Epithelial cell of esophagus (primary cell): ENCODE measurements at places on chromosomes 7 and 10.
A peak's percentile ranks its signal among the peaks of the same experiment; 100 is the strongest.

- DNase-seq: no peak
These were observed 336.6 kb downstream of the HGF start for GRCh38 chr7:81433206-81433605.

DNA sequence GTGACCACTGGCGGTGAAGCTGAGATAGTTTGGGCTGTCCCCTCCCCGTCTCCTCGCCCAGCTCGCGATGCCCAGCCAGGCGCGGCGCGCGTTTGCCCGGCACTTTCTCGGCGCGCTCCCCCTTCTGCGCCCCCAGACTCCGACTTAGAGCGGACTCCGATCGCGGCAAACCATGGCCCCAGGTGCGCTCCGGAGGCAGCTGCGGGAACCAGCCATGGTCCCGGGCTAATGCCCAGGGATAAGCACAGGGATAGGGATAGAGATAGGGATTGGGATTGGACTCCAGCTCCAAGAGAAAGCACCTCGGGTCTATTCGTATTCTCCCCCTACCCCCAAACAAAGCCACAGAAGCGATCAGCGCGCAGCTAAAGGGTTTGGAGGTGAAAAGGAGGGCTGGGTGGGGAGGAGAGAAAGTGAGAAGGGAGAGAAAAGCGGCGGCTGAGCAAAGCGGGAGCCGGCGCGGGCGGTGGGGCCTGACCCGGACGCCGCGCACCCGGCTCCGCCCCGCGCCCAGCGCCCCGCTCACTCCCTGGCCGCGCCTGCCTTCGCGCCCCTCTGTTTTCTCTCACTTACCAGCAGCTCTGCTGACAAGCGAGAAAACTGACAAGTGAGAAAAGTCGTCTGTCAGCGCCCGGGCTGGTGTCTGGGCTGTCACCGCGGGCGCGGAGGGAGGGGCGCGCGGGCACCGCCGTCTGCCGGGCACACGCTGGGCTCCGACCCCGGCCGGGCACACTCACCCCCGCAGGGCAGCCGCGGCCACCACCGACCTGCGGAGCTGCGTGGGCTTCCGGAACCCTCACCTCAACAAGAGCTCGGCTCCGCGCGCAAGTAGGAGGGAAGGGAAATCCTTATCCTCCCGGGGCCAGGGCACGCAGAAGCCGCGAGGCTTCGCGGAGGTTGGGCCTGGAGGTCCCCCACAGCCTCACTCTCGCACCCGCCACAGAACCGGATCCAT is at the start of gene PDE1C:
TSS of gene PDE1C (minus strand) at position 2 of the 955 bp plus-strand sequence.
- DNase-seq: no peak

GRCh38 chr7:10268034-10268433 is 705.6 kb upstream of the PHF14 start:
- no peak for DNase-seq

DNA sequence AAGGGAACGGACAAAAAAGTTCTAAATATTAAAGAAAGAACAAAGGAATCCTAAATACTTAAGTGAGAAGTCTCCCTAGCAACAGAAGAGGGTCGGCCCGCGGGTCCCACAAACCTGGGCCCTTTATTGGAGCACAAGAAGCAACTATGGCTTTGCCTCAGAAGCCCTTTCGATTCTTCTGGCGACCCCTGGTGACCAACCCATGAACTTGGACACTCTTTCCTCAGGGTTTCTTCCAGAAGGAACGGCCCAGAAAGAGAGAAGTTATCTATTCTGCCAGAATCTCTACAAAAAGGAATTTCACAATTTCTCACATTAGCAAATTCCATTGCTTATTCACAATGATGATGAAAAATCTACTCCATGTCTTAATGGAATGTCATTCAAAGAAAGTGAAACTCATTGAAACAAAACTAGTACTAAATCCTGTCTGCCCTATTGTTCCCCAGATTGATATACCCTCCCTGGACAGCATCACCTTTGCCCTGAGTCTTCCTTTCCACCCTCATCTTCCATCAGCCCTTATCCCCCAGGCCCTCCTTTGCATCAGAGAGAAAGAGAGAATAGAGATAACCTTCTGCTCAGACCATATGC is 43.7 kb downstream of the CPVL start:
- DNase-seq: peak; percentile 57

GRCh38 chr7:94426980-94427875 is 32.5 kb downstream of the COL1A2 start:
- DNase-seq: no peak

- no peak for DNase-seq
These were observed 1.6 kb downstream of the SAMD9L start for GRCh38 chr7:93146472-93147141.

GRCh38 chr7:137482466-137482865 is 138.9 kb upstream of the PTN start:
- DNase-seq: no peak

DNA sequence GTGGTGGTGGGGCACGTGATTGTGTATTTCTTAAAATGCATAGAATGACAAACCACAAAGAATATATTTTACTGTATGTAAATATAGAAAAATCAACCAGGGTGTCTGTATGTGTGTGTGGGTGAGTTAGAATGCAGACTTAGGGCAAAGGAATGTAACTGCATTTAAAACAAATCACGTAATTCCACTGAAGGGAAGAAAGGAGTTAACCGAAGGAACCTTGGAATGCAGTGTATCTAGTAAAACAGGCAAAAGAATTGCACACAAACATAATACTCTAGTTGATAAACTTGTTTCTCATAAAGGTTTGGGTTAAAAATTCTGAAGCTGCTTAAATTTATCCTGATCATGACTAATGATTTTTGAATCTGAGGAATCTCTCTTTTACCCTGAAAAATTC is 134.9 kb downstream of the ADRA2A start:
- peak; percentile 60 for DNase-seq

- DNase-seq: no peak
These were observed 61.7 kb upstream of the TARP start for GRCh38 chr7:38335128-38335491.

DNA sequence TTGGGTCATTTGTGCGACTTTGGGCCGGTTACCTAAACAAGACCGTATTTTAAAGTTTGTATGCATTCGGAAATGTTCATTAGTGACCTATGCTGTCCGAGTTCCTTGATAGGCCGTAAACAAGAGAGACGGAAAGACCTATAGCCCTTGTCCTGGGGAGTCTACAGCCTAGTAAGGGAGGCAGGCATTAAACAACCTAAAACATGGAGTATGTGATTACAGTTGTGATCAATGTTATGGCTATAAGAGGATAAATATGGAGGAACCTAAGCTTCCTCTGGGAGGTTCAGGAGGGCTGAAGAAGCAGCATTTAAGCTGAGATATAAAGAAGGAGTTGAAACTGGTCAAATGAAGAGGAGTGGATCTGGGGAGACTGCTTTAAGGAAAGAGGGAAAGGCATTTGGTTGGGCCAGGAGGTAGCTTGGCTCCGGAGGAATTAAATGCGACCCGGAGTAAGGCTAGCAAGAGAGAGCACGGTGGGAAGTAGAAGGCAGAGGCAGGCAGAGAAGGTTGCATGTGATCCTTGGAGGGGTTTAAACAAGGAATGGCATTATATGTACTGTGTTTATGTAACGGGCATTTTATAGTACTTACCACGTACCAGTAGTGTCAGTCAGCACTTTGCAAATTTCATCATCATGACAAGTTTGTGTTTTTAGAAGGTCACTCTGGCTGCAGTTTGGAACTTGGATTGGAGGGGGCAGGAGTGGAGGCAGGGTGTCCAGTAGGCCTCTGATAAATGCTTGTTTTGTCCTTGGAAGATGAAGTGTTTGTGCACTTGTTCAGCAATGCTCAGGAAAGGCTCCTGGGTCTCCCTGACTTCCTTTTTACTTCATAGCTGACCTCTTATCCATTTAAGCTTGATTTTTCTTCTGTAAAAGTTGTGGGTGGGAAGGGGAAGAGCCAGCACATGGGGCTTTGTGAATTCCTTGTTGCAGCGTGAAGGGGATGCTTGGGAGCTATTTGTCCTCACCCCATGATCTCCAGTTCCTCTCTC is 1.0 kb upstream of the AVPI1 start:
- peak; percentile 58 for DNase-seq

- peak; percentile 13 for DNase-seq
These were observed 58.7 kb upstream of the VSTM2A start for GRCh38 chr7:54483523-54483922.

DNA sequence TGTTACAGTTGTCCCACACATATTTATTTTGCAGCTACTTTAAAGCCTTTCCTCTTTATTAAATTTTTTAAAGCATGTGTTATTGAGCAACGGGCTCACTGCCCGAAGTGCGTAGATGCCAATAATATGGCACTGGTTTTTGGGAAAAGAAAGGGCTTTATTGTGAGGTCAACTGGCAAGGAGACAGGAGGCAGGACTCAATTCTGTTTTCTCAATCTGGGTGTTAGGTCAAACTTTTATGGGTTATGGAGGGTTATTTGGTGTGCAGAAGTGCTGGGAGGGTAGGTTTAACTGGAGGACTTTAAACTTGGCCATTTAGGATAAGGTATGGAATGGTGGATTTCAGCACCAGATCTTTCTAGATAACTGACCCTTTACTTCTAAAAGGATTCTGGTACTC is 183.6 kb downstream of the LRRC4 start:
- no peak for DNase-seq

- no peak for DNase-seq
These were observed 756.6 kb upstream of the C7orf33 start for GRCh38 chr7:147833970-147834369.

- peak; percentile 39 for DNase-seq
These were observed 1.5 kb downstream of the KMT2E start for GRCh38 chr7:105015390-105015965.

DNA sequence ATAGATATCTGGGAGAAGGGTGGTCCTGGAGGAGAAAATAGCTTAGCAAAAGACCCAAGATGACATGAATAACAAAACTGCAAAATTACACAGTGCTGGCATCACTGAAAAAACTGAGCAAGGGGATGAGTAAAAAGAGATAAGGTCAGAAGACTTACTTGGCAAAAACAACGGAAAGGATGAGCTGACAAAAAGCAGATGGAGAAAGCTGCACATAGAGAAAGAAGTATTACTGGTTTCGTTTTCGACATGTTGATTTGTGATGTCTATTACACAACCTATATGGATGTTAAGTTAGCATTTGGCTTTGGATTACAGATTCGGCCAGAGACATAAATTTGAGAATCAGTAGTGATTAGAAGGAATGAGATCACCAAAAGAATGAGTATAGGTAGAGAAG is 132.1 kb downstream of the MACC1 start:
- no peak for DNase-seq

- DNase-seq: no peak
These were observed 9.1 kb downstream of the COMTD1 start for GRCh38 chr10:75226656-75227055.

GRCh38 chr7:39280337-39280736 is 285.9 kb upstream of the YAE1 start:
- no peak for DNase-seq

DNA sequence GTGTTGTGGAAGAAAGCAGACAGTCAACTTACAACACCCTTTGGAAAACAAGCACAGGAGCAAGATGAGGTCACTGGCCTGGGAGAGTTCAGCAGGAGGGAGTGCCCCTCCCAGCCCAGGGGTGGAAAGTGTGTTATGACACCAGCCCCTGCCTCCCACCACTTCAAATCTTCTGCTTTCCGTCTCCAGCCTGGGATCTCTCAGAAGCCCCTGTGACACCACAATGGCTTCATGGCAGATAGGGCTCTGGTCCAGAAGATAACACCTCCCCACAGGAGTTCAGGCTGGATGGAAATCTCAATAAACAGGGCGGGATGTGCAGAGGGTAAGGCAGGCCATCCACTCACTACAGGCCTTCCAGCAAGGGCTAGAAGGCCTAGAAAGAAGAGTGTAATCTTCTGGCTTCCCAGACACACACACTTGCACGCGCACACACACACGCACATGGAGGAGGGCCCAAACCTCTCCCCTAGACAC is 48.7 kb upstream of the ZMIZ1 start:
- DNase-seq: no peak

GRCh38 chr7:108331971-108332370 is 124.3 kb downstream of the NRCAM start:
- no peak for DNase-seq

DNA sequence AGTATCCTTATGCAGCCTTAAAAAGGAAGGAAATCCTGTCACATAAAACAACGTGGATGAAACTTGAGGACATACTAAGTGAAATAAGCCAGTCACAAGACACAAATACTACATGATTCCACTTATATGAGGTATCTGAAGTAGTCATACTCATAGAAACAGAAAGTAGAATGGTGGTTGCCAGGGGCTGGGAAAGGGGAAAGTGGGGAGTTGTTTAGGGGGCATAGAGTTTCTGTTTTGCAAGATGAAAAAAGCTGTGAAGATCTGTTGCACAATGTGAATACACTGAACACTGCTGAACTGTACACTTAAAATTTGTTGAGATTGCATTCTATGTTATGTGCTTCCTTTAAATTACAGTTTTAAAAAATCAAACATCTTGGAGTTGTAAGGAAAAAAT is 2.9 kb downstream of the NUP205 start:
- DNase-seq: no peak

DNA sequence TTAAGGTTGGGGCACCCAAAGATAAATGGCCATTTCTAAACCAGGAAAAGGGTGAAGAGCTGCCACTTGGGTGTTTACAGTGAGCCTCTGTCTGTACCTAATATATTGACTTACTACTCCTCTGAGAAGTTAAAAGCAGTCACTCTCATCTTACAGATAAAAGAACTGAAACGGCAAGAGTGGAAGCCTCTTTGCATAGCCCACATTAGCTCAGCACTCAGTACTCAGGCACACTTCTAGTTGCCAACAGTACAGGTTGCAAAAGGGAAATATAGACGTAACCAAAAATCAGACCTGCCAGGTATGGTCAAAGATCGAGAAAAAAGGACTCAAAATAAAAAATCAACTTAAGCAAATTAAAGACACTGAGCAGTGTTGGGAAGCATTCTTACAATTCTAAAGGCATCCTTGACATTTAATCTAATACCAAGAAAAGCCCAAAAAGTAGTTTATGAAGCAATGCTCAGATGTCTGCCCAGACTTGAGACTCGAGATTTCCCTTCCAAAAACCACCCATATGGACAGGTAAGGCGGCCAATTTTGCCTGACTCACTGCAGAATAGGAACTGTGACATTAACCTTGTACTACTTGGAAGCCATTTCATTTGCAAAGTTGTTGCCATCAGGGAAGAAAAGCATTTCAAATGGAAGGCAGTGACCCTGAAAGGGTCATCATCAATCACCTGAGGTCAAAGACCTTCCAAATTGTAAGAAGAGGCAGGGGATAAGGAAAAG is 139.3 kb downstream of the SLC25A13 start:
- DNase-seq: no peak

DNA sequence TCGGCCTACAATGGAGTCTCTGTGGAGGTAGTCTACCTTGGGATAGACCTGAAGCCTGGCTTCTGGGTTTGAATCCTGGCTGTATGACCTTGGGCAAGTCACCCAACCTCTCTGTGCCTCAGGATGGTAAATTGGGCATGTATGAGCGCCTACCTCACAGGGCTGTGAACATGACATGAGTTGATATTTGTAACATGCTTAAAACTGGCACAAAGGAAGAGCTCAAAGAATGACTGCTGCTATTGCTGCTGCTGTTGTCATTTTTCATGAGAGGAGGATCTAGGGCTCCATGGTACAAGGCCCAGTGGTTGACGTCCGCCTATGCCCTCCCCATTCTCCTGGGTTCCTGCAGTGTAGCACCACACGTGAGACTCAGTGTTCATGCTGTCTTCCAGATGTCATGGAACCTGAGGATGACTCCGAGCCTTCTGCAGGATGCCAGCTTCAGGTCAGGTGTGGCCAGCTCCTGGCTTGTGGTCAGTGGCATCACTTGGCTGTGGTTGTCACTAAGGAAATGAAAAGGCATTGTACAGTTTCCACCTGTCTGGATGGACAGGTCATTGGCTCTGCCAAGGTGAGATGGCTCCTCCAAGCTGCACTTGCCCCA is 95.0 kb downstream of the WDFY4 start:
- DNase-seq: no peak
